ENCODE measurements at places on chromosomes 16 and 17.

DNA sequence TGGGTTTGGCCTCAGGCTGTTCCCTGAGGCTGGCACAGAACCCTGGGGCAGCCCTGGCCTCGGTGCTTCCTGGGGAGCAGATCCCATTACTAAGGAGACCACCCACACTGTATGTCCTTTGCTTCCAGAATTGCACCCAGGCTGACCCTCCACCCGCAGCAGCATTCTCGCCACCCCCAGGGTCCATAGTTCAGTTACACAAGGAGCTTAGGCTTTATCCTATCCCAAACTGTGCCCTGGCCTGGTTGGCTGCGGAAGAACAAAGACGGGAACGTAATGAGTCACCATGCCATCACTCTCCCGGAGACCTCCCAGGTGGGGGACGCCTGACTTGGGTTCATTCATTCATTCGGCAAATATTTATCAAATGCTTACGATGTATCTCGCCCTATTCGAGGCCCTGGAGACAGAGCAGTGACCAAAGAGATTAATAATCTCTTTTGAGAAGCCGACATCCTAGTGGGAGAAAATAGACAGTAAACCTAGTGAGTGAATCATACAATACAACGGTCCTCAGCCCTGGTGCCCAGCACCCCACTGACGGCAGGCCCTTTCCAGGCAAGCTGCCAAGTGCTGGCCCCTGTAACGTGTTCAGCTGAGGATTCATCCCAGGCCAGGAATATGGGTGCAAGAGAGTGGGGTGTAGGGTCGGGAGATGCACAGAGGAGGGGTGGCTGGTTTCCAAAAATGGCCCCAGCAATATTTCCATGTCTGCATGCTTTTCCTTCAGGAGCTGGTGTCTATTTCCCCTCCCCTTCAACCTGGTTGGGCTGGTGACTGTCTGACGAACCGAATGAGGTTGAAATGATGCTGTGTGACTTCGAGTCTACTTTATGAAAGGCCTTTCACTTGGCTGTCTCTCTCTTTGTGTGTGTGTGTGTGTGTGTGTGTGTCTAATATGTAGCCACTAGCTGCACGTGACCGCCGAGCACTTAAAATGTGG, 134.2 kb downstream of the MGAT5B start:
- DNase-seq: no peak

- no peak for DNase-seq
Observed at GRCh38 chr16:2422123-2422867, 7.0 kb upstream of the CCNF start.

DNA sequence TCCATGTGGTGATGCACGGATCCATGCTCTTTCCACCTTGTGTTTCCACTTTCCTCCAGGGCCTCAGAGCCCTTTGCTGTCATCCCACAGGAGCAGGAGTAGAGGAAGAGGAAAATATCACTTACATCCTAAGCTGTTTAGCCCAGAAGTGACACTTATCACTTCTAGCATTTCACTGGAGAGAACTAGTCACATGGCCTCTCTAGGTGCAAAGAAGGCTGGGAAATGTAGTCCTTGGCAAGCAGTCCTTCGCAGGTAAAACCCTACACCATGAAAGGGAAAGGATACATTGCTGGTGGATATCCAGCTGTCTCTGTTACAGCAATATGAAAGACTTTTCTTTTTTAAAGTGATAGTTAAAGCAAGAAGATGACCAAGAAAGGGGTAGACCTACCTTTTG, 185.9 kb downstream of the RGS9 start:
- no peak for DNase-seq

DNA sequence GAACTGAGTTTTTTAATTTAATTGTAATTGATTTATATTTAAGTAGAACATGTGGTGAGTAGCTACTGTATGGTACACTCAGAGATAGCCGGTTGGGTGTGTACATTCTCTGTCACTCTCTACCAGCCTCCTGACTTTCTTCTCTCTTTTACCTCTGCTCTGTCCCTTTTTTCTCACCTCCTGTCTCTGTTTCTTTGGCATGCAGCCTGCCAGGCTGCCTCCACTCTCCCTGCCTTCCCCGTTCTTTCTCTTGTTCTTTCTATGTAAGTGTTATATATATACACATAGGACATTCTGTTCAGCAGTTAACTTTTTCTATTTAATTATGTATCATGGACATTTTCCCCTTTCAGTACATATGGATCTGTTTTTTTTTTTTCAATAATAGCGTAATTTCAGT, 50.8 kb downstream of the MRTFB start:
- DNase-seq: no peak
